Smooth muscle cell of the umbilical artery (primary cell): ENCODE measurements at places on chromosomes 13 and 19. TPM values are rescaled to one million over a fixed set of nuclear protein-coding genes. Genes with fewer than 3 reads are reported as not detected.

NLRP5 gene
- not detected in 2 replicates for total RNA-seq

KLK4 gene
- total RNA-seq = not detected in 2 replicates

LILRB2 gene
- total RNA-seq = not detected in 2 replicates

PCDH9 gene
- total RNA-seq = 2.6 and 3.6 TPM in 2 replicates

SHISA7 gene
- not detected in 2 replicates for total RNA-seq

MAST1 gene
- 0.28 TPM in 1 of 2 replicates, not detected in the other for total RNA-seq

ZNF578 gene
- total RNA-seq = 5.9 and 9.5 TPM in 2 replicates
